Activated T-helper 2 cell treated with anti-CD3 and anti-CD28 coated beads, Interferon-gamma antibody, Interleukin-2, Interleukin-4, amounts not matched to agents 10 μg/mL and 5 μg/mL and 100 μg/mL, durations not matched to agents 14 hours and 24 hours and 36 hours (primary cell): ENCODE measurements at places on chromosomes 5 and 9. TPM values are rescaled to one million over a fixed set of nuclear protein-coding genes. Genes with fewer than 3 reads are reported as not detected.

Gene CNOT6
- total RNA-seq: 43.2 and 48.9 TPM in 2 replicates

Gene BNC2
- not detected in 2 replicates for total RNA-seq

Gene FIBCD1
- total RNA-seq: not detected in 2 replicates

Gene VAV2
- total RNA-seq: 8.6 TPM in 2 replicates

Gene CYLC2
- total RNA-seq: not detected in 2 replicates

Gene PCDHA12
- total RNA-seq: not detected in 2 replicates

- no peak overlapping the region for H3K27ac ChIP-seq
- no peak for DNase-seq
- no peaks in the 10 kb centered on the region for H3K36me3 ChIP-seq
- H3K4me3 ChIP-seq: no peak overlapping the region
- H3K4me1 ChIP-seq: peaks cover 1% of the 10 kb centered on the region
These were observed 76.4 kb upstream of the PRSS3 start for GRCh38 chr9:33718987-33719386.

DNA sequence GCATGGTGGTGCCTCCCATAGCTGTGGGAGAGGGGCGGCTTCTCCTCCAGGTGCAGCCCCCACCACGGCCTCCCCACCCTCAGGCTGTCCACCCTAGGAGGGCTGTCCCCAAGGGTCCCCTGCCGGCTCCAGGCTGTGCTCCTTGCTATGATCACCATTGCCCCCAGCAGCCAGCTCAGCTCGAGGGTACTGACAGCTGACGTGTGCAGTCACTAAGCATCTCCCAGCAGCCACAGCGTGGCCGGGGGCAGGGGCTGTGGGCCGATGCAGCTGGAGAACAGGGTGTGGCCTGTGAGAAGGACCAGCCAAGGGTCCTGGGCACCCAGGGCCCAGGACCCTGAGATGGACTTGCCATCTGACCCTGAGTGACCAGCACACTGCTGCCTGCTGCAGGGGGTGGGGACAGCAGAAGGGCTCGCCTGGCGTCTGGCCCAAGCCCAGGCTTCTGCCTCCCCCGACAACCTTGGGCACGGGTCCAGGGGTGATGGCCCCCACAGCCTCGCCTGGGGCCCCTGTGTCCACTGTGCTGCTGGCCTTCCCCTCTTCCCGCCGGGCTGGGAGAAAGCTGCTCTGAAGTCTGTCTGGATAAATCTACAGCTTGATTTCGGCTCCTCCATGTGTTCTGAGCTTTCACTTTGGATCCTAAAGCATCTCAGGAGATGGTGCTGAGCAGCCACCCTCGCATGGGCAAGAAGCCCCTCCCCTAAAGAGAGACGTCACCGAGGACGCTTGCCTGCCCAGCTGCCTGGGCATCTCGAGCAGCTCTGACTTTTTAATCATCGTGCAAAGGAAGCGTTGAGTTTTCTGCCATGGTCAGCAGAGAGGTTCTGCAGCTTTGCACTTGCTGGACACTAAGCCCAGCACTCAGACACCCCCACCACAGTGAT, 5.5 kb downstream of the KCNT1 start:
- no peaks in the 10 kb centered on the region for H3K4me1 ChIP-seq
- no peak overlapping the region for H3K27ac ChIP-seq
- H3K4me3 ChIP-seq: no peak overlapping the region
- no peaks in the 10 kb centered on the region for H3K27me3 ChIP-seq
- DNase-seq: no peak

GRCh38 chr9:80707120-80707519, 982.2 kb downstream of the TLE1 start:
- H3K27ac ChIP-seq: no peak overlapping the region
- H3K4me1 ChIP-seq: no peaks in the 10 kb centered on the region
- no peaks in the 10 kb centered on the region for H3K27me3 ChIP-seq
- H3K36me3 ChIP-seq: no peaks in the 10 kb centered on the region
- H3K4me3 ChIP-seq: no peak overlapping the region
- DNase-seq: no peak

GRCh38 chr5:135724617-135725016, 109.8 kb upstream of the SLC25A48 start:
- no peak for DNase-seq
- H3K4me3 ChIP-seq: no peak overlapping the region
- no peaks in the 10 kb centered on the region for H3K27me3 ChIP-seq
- no peak overlapping the region for H3K27ac ChIP-seq
- H3K4me1 ChIP-seq: no peaks in the 10 kb centered on the region
- no peaks in the 10 kb centered on the region for H3K36me3 ChIP-seq

DNA sequence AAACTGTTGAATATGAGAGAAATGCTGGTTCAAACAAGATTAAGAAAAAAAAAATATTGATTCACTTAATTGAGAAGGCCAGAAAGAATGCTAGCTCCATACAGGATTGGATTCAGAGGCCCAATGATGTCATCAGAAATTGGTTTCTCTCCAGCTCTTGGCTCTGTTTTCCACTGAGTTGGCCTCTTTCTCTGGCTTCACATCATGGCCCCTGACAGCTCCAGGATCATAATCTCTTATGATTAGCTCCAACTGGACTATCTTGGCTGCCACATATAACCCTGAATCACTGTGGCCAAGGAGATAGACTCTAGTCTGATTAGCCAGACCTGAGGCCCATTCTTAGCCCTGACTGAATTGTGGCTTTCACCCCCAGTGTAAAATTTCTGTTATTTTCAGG, 244.7 kb upstream of the GRAMD2B start:
- no peak for DNase-seq
- no peaks in the 10 kb centered on the region for H3K4me1 ChIP-seq
- H3K27ac ChIP-seq: no peak overlapping the region
- no peaks in the 10 kb centered on the region for H3K36me3 ChIP-seq

- no peaks in the 10 kb centered on the region for H3K36me3 ChIP-seq
- H3K27me3 ChIP-seq: peaks cover 12% of the 10 kb centered on the region
- no peak overlapping the region for H3K4me3 ChIP-seq
- no peak for DNase-seq
These were observed 34.1 kb upstream of the TRMT10B start for GRCh38 chr9:37719526-37719925.

DNA sequence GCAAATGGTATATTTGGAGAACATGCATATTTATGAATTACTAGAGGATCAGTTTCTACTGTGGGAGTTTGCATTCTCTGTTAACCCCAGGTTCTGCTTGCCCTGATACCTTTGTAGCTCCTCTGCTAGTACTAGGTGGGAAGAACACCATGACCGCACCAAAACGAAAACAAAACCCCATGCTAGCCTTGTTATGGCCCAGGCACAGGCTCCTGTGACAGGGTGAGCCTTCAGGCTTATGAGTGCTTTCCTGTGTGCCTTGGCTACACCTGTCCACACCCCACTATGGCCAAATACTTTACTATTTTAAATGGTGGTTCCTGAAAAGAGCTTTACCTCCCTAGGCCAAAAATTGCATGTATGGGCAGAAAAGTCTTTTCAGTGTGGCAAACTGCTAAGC, 94.8 kb downstream of the PPIC start:
- no peak overlapping the region for H3K4me3 ChIP-seq
- H3K36me3 ChIP-seq: no peaks in the 10 kb centered on the region
- DNase-seq: no peak
- H3K27me3 ChIP-seq: peaks cover 6% of the 10 kb centered on the region

DNA sequence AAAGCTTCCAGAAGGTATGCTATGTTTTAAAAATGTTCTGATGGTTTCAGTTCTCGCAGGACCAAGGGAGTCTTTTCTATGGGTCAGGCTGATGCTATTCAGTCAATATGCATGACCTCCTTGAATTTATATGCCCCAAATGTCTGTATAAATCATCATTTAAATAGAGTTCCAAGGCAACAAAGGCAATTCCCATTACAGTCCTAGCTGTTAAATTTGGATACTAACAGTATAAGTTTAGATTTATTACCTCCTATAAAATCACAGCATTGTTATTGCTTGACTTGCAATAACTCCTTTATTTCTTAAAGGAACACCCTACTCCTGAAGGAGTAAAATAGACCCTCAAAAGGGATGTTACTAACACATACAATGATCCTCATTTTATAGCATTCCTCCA, 387.7 kb upstream of the CHD1 start:
- H3K4me3 ChIP-seq: no peak overlapping the region
- no peaks in the 10 kb centered on the region for H3K4me1 ChIP-seq
- no peaks in the 10 kb centered on the region for H3K27me3 ChIP-seq
- DNase-seq: no peak
- H3K36me3 ChIP-seq: no peaks in the 10 kb centered on the region
- H3K27ac ChIP-seq: no peak overlapping the region

- no peak for DNase-seq
- H3K27me3 ChIP-seq: peaks cover 16% of the 10 kb centered on the region
- H3K4me3 ChIP-seq: no peak overlapping the region
- H3K27ac ChIP-seq: no peak overlapping the region
- peaks cover 4% of the 10 kb centered on the region for H3K4me1 ChIP-seq
These were observed 248.3 kb downstream of the GADD45G start for GRCh38 chr9:89853161-89853560.

GRCh38 chr9:754150-754931, 87.2 kb upstream of the DMRT1 start:
- H3K27me3 ChIP-seq: no peaks in the 10 kb centered on the region
- DNase-seq: no peak
- H3K36me3 ChIP-seq: no peaks in the 10 kb centered on the region
- H3K27ac ChIP-seq: no peak overlapping the region

GRCh38 chr5:149951138-149951749, 6.7 kb upstream of the PDE6A start:
- H3K36me3 ChIP-seq: no peaks in the 10 kb centered on the region
- no peak overlapping the region for H3K27ac ChIP-seq
- no peak for DNase-seq
- H3K4me3 ChIP-seq: no peak overlapping the region
- H3K4me1 ChIP-seq: no peaks in the 10 kb centered on the region

GRCh38 chr9:121252104-121252851, 15.7 kb upstream of the GSN start:
- peaks cover 11% of the 10 kb centered on the region for H3K27me3 ChIP-seq
- DNase-seq: no peak
- no peaks in the 10 kb centered on the region for H3K36me3 ChIP-seq
- H3K4me3 ChIP-seq: no peak overlapping the region
- H3K27ac ChIP-seq: no peak overlapping the region

DNA sequence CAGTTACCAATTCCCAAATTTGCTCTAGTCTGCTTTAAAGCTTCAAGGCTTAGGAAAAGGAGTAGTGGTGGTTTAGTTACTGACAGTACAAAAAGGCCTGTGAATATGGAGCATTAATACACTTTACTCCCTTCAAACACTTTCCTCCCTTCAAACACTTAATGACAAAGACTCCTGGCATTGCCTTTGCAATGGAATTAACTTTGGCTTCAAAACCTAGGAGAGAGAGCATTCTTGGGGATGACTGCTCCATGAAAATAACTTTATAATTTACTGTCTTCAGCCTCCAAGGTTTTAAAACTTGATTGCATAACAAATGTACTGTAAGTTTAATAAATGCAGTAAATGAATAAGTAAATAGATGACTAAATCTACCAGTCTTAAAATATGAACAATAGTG, 185.6 kb downstream of the TRPM3 start:
- DNase-seq: no peak
- H3K36me3 ChIP-seq: no peaks in the 10 kb centered on the region
- H3K27me3 ChIP-seq: no peaks in the 10 kb centered on the region
- H3K4me3 ChIP-seq: no peak overlapping the region
- no peaks in the 10 kb centered on the region for H3K4me1 ChIP-seq

DNA sequence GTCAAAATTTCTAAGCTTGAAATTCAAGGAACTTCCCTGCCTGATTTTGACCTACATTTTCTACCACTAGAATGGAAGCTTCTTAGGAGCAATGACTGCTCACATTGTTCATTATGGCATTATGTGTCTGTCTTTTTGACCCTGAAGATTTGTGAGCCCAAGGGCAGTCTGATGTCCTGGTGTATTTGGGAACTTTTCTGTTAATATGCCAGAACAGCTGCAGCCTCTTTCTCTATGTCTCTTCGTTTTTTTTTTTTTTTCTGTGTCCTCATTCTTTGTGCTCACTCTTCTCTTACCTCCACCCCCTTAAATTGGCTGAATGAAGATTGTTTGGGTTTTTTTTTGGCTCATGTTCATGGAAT, 34.8 kb upstream of the TMC1 start:
- no peaks in the 10 kb centered on the region for H3K27me3 ChIP-seq
- H3K4me3 ChIP-seq: no peak overlapping the region
- H3K36me3 ChIP-seq: no peaks in the 10 kb centered on the region
- H3K27ac ChIP-seq: no peak overlapping the region
- no peak for DNase-seq

GRCh38 chr9:14331120-14331519, 17.2 kb upstream of the NFIB start:
- no peaks in the 10 kb centered on the region for H3K36me3 ChIP-seq
- no peaks in the 10 kb centered on the region for H3K4me1 ChIP-seq
- no peak overlapping the region for H3K4me3 ChIP-seq
- no peak for DNase-seq

GRCh38 chr5:160702311-160702803, 149.7 kb downstream of the ATP10B start:
- H3K27ac ChIP-seq: no peak overlapping the region
- H3K36me3 ChIP-seq: no peaks in the 10 kb centered on the region
- no peaks in the 10 kb centered on the region for H3K27me3 ChIP-seq
- no peak for DNase-seq
- H3K4me3 ChIP-seq: no peak overlapping the region

DNA sequence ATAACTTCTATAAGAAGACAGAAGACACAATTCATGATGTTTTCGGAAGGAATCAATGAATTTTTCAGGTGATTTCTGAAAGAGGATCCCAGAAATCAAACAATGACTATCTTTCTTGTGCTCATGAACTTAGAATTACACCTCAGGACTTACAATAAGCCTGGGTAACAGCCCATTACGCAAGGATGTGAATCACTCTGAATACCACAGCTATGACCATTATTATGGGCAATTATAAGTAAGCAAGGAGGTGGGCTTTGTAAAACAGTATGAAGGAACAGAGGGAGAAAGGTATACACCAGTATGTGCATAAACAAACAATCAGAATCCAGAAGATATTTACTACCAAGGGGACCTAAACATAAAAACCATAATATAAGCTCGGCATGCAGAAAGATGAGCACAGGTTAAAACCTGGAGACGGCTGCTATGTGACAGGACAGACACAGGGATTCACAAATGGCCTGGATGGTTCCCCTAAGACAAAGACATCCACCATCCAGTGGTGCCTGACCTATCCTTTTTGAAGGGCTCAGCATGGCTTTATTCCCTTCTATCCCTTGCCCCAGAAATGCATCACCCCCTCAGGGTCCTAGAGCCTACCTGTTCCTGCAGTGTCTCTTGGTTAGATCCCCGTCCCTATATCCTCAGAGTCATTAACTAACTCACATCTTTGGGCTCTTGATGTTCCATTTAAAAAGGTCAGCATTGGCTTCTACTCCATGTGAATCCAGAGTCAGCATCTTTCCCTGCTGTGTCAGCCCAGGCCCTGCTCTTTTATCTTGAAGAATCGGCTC, 21.8 kb upstream of the PPP2CA start:
- H3K27me3 ChIP-seq: peaks cover 4% of the 10 kb centered on the region
- no peak overlapping the region for H3K4me3 ChIP-seq
- no peak for DNase-seq
- H3K27ac ChIP-seq: no peak overlapping the region

DNA sequence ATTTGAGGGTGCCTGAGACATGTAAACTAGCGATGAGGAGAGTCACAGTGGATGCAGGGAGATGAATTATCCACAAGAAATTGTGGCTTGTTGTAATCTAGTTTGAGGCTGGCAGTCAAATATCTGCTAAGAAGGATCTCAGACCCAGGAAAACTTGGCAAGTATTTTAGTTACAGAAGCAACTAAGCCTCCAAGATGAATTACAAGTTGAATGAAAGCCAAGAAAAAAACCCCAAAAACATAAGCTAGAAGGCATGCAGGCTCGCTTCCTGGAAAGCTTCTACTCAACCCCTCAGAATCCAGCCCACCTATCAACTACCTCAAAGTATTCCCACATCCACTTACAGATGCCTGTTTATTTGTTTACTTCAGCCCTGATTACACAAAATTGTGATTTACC, 696.9 kb downstream of the MAT2B start:
- H3K27me3 ChIP-seq: no peaks in the 10 kb centered on the region
- H3K36me3 ChIP-seq: no peaks in the 10 kb centered on the region

GRCh38 chr9:116465576-116466270, 221.4 kb upstream of the TRIM32 start:
- no peak for DNase-seq
- no peak overlapping the region for H3K27ac ChIP-seq
- H3K4me1 ChIP-seq: peaks cover 6% of the 10 kb centered on the region
